ENCODE measurements at places on chromosomes 16 and 17.

DNA sequence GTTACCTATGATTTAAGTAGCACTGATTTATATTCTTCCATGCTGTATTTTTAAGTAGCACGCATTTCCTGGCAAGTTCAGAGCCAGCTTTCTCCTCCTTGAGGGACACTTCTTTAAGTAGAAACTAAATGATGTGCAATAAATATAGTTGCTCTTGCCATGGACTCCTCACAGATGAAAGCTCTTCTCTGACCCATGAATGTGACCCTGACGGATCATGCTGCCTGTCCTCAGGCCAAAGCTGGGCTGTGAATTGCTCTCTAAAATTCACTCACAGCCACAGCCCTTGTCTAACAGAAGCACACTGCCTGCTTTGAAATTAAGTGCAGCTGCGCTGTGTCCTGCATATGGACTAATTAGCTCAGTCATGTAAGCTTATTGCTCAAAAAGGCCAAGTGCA lies 438.8 kb downstream of the PMP22 start:
- no peak for DNase-seq

DNA sequence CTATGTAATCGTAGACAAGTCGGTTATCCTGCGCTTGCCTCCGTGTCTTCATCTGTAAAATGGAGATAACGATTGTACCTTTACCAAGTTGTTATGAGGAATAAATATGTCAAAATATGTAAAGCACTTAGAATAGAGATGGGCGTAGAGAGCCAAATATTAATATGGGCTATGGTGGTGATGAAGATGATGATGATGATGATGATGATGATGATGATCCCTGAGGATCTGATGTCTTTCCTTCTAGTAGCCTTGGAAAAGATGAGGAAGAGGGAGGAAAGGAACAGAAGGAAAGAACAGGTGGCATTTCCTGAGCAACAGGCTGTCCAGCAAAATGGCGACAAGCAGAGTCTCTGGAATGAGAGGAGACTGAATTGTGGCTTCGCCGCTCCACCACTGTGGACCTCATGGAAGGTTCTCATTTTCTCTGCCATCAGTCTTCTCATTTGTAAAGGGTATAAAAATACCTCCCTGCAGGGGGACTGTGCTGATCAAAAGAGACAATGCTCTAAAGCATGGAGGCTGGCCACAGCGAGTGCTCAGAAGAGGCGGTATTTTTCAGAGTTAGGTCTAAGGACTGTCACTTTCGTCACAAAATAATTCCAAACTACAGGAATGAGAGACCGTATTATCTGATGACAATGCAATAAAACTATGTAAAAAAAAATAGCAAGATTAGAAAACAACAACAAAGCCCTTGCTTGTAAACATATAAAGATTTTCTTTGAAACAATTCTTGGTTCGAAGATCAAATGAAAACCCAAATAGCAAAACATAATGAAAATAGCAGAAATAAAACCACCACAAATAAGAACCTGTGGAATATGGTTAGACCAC lies 17.2 kb upstream of the RCVRN start:
- no peak for DNase-seq

DNA sequence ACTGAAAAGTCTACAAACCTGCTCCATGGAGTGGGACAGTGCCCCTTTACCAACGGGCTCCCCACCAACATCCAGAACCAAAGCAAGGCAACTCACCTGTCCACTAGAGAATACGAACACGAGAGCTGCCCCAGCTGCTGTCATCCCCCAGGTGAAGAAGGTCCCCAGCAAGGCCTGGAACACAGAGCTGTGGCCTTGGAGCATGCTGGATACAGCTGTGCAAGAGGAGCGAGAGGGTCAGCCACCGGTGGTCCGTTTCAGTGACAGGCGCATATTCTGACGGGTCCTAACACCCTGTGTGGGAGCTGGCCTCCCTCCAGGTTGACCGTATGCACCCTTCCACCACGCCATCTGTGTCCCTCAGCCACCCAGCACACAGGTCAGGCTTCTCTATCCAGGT lies 3.9 kb downstream of the SLC39A11 start:
- no peak for DNase-seq

GRCh38 chr16:71623597-71623996 lies 2.4 kb upstream of the MARVELD3 start:
- DNase-seq = no peak

GRCh38 chr16:89589241-89589926 lies 13.8 kb downstream of the CPNE7 start:
- DNase-seq = no peak

GRCh38 chr17:81445642-81446503 lies 50.6 kb downstream of the BAHCC1 start:
- DNase-seq = no peak

DNA sequence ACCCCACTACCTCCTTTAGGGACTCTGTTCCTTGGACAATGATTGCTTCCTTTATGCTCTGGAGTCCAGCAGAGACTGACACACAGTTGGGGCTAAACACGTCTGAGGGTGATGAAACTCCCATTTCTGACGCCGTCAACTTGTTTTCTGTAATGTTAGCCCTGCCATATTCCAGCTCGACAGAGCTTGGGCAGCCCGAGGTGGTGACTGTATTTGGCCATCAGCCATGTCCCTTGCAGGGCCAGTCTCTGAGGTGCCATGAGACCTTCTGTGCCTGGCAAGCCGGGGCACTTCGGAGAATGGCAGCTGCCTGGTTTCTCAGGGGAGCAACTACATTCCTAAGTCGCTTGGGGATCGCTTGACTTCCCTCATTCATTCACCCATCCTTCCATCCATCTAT lies 278.9 kb upstream of the TNRC6C start:
- no peak for DNase-seq

- no peak for DNase-seq
Observed at GRCh38 chr16:4428500-4428899, 2.8 kb downstream of the DNAJA3 start.
